ENCODE measurements at places on chromosomes 6 and 20.

DNA sequence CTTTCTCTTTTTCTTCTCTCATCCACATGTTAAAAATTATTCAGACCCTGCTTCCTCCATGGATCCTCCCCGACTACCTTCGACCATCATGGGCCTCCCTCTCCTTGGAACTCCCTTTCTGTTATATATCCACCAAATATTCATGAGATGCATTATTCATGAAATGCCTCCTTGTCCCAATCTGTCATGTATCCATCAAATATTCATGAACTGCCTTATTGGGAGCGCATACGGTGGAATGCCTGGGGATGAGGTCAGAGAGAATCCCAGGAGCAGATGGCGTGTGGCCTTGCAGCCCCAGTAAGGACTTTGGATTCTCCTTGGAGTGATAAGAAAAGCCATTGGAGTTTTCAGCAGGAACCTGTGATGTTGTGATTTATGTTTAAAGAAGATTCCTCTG, 97.0 kb downstream of the NRN1 start:
- no peak for DNase-seq

GRCh38 chr6:136550330-136551071, at the start of gene MAP7:
Gene MAP7, minus strand, starts transcription at chr6:136550422. Its CDS starts 14 bp downstream, at chr6:136550408.
- DNase-seq, result no peak

DNA sequence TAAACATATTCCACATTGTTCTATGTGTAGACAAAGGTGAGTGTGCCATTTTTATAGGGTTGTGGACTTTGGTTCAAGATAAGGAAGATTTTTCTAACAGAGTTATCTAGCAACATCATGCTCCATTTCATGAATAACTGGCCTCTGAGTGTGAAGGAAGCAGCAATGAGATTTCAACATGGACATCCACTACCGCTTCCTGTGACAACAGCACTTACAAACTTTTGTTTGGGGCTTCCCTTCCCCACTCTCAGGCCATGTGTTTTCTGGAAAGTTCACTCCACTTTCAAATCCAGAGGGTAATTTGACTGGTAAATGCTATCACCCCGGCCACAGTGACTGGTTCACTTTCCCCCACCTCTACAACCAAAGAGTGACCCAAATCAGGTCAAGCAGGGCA, 38.1 kb upstream of the PROKR2 start:
- DNase-seq, result peak; percentile 4

- no peak for DNase-seq
Measured at GRCh38 chr6:45787384-45787783, 228.3 kb downstream of the CLIC5 start.

- no peak for DNase-seq
Measured at GRCh38 chr6:31906122-31906521, 4.2 kb upstream of the ZBTB12 start.

DNA sequence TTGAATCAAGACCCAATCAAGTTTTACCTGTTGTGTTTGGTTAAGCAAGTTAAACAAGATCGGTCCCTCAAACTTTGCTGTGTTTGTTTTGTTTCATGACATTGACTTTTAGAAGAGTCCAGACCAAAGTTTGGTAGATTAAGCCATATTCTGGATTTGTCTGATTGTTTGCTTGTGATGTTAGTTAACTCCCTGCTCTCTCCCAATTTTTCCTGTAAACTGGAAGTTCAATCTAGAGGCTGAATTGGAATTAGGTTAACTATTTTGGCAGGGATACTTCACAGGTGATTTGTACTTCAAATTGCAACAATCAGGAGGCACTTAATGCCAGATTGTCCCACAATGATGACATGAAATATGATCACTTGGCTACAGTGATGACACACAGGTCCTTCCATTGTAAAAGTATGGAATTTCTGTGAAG, 13.6 kb upstream of the SH3BGRL2 start:
- no peak for DNase-seq

- DNase-seq, result no peak
Measured at GRCh38 chr6:148325316-148326068, 17.1 kb upstream of the SASH1 start.

DNA sequence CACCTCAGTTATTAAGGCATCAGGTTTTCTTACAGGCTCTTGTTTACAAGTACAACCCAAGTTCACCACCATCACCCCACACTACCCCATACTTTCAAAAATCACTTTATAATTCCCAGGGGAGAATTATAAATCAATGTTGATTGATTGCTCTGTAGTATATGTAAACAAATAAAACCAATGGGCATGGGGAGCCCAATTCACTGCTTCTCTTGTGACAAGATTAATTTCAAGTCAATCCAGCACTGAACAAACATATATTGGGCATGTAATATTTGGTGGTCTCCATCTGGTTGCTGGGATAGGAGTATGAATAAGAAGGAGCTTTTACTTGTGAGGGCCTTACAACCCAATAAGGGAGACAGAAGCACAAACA, 95.8 kb downstream of the CLVS2 start:
- no peak for DNase-seq

DNA sequence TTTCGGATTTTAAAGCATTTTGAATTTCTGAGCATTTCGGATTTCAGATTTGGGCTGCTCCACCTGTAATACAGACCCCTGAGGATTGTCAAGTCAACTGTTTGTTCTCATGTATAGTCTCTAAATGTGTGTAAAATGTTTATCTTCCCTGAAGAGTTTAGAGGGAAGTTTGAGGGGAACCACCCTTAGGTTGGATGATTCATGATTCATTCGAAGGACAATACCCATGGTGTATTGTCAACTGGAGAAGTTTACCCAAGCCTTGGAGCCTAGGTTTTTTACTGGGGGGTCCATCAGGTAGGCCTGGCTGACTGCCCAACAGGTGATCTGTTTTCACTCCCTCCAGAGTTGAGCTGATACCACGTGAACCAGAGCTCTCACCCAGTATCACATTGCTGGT, 18.9 kb downstream of the GSTA4 start:
- no peak for DNase-seq

DNA sequence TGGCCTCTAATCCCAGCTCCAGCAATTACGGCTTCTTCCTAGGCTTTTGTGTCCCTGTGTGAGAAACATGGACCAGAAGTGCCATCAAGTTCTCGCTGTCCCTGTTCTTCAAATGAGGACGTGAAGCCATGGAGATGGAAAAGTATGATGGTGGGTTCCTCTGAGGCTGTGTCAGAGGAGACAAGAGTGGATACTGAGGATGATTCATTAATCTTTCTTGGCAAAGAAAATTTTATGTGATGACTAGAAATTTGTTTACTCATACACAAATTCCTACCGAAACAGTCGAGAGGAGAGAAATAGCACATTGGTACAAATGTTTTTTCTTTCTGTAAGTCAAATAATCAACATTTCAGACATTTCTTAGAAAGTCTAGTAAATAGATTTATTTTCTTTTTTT, 35.0 kb upstream of the PNRC1 start:
- DNase-seq, result no peak

DNA sequence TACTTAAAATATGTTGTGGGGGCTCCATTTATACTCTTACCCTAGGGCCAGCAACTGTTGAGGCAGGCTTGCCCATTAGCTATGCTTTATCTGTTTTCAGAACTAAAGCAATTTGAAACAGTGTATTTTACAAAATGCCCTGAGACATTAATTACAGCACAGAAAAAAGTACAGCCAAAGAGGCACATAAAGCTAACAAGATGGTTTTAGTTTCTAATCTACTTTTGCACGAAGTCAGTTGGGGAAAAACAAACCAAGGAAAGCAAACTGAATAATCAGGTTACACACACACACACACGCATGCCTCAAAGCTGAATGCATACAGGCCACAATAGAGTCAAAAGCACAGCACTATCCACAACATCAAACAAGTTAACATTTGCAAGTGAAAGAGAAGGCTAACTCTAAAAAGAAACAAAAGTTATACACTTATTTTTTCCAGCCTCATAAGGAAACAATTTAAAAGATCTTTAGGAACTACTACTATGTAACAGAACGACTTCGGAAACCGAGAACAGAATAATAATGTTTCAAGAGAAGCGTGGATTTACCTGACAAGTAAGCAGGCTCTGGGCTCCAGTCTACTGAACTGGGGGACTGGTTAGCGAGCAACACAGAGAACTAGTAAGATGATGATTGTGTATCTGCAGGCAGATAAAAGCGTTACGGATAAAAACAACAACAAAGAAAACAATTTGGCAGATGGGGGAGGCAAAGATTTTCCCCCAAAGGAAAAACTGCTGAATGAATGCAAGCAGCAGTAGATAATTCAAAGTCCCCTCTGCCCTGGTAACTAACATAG, 1.7 kb downstream of the SYCP2 start:
- DNase-seq, result no peak

DNA sequence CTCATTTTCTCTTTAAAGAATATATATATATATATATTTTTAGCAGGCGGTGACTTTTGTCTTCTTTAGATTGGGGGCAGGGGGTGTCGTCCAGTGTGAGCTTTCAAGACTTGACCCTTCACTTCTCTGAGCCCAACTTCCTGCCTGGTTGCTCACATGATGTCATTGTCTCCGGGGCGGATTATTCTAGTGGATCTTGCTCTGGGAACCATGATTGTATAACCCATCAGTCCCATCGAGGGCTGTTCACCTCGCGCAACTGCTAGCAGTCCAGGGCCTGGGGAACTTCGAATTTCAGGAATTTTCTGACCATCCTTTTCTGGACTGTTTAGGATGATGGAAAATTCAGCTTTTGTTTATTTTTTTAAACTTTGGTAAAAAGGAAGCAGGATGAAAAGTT, 1.0 kb downstream of the IGF2R start:
- peak; percentile 72 for DNase-seq

GRCh38 chr6:63887002-63887751, 251.6 kb downstream of the PHF3 start:
- no peak for DNase-seq

- DNase-seq, result no peak
Measured at GRCh38 chr6:141486942-141487341, 645.8 kb upstream of the GJE1 start.

GRCh38 chr6:138454981-138455706, 44.1 kb downstream of the NHSL1 start:
- DNase-seq, result peak; percentile 13

DNA sequence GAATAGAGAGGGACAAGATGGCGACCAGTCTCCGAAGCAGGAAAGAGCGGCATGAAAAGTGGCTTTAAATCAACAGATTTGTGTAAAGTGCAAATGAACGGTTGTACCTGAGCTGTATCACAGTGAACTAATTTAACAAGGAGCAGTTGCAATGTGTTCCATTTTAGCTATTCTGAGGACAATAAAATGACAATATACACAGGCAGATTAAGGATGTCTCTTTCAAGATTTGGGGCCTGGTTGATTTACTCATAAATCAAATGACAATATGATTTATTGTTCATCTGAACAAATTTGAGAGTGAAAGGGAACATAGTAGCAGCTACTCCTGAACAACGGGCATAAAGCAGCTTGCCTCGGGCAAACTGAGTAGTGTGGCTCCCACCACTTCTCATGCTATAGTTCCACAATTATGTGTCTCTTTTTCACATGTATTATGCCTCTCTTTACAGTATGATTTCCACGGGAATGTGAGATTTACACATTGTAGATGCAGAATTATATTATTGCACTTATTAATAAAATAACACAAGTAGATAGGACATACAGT, 204.1 kb upstream of the AGPAT4 start:
- no peak for DNase-seq

DNA sequence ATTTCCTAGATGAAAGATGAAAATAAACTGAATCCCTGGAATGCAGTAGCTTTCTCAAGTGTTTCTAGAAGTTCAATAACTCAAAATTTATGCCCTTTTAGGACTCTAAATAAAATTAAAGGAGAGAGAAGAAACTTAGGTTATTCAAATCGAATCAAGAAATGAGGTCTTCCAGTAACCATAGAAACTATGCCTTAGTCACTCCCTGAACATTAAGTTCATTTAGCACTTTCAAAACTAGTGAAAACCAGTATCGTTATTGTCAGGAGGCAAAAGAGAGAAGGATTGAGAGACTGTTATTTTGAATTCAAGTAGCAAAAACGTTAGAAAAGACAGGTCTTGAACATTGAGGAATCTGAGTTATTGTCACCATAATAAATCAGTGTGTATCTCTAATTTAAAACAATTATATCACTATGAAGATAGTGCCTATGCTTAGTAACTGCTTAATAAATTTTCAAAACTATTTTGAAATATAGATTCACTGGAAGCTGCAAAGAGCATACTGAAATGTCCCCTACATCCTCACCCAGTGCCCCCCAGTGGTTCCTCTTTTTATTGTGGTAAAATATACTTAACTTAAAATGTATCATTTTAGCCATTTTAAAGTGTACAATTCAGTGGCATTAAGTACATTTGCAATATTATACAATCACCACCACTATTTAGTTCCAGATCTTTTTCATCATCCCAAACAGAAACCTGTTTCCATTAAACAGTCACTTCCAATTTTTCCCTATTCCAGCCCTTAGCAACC, 4.6 kb downstream of the RPP21 start:
- DNase-seq, result no peak

DNA sequence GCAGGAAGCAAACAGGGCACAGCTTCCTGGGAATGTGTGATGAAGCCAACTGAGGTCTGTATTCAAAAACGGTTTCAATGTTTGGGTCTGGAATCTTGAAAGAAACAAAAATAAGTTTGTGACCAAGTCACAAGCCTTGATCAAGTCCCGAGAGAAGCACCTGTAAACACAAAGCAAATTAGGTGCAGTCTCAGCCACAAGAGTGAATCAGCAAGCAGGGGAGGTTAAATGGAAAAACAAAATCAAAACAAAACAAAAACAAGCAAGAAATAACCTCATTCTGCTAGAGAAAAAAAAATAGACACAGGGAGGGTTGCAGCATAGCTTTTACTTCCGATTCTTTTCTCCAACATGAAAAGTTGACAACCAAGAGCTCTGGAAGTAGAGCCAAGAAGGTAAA, 201.7 kb downstream of the CLIC5 start:
- no peak for DNase-seq

DNA sequence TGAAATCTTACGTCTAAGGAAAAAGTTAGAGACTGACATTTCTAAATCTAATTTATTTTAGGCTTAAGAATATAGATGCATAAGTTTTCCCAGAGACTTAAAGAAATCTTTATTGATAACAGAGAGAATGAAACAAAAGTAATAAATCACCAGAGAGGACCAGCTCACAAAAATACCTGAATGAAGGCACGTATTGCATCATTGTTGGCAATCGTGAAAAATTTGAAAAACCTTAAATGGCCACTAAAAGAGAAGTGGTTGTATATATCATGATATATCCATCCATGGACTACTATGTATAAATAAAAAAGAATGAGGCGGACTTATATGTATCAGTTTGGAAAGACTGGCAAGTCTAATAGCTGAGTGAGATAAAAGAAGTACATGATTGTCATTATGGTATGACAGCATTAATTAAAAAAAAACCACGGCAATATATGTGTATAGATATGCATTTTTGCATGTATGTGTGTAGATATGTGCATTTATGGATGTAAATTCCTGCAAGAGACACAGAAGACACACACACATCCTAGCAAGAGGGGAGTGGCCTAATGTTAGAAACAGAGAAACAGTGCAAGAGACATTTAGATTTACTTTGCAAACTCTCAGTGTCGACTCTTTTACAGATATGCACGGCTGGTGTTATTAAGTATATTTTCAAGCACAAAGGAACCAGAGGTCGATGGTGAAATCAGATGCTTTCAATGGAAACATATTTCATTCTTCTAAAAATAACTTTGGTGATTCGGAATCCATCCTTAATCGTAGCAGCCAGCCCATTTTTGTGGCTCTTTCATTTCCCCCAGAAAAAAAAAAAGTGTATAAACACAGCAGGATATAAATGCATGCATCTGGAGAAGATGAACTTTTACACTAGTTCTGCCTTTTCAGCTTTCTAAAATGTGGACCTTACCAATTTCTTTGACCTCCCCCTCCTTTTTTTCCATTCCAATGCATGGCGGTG, 156.1 kb upstream of the SALL4 start:
- no peak for DNase-seq
